ENCODE measurements at places on chromosomes 2 and 18.

DNA sequence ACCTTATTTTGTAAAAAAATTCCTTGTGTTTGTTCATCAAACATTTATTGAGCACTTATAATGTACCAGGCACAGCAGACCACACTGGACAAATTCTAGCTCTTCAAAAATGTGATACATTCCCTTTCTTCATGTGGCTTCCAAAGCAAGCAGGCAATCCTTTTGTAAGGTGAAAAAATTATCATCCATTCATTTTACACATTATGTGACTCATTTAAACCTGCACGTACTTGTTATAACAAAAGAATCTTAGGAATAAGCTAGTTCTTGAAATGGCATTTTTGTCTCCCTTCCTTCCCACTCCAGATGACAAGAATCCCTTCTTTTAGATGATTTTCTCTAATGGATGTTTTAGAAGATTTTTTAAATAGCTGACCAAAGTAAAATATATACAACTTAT is 104.6 kb downstream of the KLF7 start:
- DNase-seq = no peak

GRCh38 chr2:101427743-101428142 is 40.4 kb upstream of the CREG2 start:
- DNase-seq = no peak

DNA sequence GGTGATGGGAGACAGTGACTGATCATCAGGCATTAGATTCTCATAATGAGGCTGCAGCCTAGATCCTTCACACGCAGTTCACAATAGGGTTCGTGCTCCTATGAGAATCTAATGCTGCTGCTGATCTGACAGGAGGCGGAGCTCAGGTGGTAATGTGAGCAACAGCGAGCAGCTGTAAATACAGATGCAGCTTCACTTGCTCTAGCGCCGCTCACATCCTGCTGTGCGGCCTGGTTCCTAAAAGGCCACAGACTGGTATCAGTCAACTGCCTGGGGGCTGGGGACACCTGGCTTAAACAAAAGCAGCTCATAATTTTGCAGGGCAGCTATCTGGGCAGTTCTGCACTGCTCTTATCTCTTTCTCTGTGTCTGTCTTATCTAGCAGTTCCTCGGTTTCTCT is 20.4 kb upstream of the CD226 start:
- no peak for DNase-seq

DNA sequence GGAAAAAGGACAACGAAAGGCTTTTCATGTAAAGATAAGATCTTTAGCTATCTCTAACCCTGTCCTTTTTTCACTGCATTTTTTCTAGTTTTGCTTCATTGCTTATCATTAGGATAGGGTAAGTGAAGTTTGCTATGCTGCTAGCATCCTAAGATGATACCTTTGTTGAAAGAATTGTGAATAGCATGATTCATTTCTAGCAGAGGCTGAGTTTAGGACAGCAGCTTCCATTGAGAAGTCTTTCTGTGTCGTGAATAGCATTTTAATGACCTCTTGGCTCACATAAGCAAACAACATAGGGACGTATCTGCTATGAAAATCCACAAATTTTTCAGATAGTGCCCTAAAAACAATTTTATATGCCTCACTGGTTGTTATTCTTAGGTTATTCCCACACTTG is 36.4 kb upstream of the GAREM2 start:
- DNase-seq = no peak

GRCh38 chr18:13835202-13835601 is 11.3 kb downstream of the MC5R start:
- no peak for DNase-seq

DNA sequence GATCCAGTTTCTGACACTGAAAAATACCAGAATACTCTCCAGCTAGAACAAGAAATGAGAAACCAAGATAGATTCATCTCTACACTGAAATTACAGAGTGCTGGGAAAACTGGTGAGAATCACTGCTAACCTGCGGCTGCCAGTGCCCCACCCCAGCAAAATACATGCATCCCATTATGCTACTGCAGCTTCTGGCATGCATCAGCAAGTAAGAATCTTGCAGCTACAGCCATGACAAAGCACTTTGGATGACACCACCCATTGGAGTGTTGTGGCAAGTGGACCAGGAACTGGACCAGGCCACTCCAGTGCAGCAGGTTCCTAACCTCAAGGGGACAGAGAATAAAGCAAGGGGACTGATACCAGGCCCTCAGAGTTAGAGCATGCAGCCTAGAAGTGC is 378.8 kb upstream of the ETAA1 start:
- no peak for DNase-seq

DNA sequence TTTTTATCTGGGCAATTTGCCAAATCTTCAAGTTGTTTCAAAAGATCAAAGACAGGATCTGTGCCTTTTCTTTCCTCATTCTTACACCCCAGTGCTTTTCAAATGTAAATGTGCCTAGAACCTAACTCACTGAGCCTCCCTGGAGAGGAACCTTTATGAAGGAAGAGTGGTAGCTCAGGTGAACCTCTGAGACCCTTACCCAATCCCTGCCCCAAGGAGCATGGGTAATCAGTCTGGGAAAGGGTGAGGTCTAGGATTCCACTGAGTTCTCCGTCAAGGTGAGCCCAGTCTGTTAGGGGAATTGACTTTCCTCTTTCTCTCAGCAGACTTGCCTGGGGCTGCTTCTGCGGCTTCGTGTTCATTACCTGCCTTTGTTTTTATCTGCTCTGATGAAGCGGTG is 88.1 kb upstream of the MAP4K4 start:
- no peak for DNase-seq

- no peak for DNase-seq
Measured at GRCh38 chr2:241777170-241777685, 606 bp downstream of the GAL3ST2 start.

GRCh38 chr2:73823916-73824523 is 4.7 kb upstream of the STAMBP start:
- peak; percentile 26 for DNase-seq

DNA sequence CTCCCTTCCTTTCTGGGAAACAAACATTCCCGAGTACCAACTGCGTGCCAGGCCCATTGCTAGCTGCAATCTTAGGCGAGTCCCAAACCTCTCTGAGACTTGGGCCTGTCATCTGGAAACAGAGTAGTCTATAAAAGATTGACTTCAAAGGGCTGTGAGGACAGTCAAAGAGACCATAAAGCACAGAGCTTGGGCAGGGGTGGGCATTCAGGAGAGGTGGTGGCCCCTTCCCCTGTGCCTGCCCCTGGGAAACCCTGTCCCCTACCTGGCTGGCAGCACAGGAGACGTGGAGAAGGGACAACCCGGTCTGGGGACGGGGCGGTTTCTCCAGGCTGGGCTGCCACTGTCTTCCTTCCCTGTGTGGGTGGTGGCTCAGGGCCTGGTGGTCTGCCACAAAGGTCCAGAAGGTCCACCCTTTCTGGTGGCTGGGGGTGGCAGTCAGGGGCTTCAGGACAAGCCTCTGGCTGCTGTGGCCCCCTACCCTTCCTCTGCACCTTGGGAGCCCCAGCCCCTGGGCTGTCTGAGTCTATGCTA is 33.9 kb upstream of the FOSL2 start:
- no peak for DNase-seq

GRCh38 chr2:23241121-23241520 is 143.9 kb upstream of the KLHL29 start:
- no peak for DNase-seq

DNA sequence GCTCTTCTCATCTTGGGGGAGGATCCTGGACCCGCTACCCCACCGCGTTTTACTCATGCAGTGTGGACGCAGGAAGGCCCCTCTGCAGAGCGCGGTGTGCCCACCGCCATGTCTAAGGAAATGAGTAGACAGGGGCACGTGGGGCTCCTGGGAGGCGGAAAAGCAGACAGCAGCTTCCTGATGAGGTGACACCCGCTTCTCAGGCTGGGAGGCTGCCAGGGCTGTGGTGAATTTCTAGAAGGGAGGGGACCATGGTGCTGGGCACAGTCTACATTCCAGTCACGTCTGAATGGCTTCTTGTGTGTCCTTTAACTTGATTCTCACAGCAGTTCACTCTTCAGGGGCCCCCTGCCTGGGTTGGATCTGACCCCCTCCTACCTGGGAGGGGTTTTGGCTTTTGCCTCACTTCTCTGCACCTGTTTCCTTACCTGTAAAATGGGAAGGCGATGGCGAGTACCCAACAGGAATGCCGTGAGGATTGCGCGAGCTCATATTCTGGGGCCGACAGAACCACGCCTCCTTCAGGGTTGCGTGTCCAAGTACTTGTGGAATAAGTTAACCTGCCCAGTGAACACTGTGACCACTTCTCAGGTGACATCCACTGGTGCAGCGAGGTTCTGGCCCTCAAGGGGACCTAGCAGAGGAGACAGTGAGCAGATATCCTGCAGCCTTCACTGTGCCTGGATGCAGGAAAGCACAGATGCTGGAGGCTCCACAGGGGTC is 32.3 kb upstream of the MBP start:
- no peak for DNase-seq

GRCh38 chr2:9163306-9164111 is 43.1 kb upstream of the ASAP2 start:
- no peak for DNase-seq

GRCh38 chr2:14756122-14756541 is 123.6 kb downstream of the LRATD1 start:
- no peak for DNase-seq

DNA sequence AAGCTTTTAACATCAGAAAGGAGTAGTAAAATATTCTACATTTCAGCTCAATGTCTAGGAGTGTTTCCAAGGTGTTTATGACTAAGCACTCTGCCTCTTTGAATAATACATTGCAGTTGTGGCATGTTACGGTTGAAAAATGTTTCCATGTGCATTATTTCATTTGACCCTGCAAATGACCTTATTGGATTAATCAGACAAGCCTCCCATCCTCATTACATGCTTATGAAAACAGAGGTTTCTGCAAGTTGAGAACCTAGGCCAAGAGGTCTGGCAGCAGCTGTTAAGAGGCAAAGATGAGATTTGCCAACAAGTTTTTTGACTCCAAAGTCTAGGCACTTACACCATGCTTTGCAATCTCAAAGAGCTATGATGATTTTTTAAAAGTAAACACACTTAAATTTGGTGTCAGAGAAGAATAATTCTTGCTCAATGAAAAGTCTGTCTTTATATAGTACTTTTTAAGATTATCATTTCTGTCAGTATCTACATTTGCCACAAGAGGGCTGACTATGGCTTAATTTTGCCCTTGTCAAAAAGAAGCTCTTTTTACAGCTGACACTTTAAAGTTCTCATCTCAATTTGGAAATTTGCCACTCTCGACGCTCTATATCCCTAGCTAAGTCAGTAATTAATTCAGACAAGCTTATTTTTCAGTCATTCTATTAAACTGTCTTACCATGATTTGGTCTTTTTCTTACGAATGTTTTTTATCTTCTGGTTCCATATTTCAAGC is 260.6 kb downstream of the PAX3 start:
- DNase-seq = no peak

- peak; percentile 32 for DNase-seq
Measured at GRCh38 chr18:21598726-21599584, 1.5 kb downstream of the ESCO1 start.

GRCh38 chr18:32815881-32816280 is 43.1 kb upstream of the KLHL14 start:
- no peak for DNase-seq

GRCh38 chr2:126765395-126765794 is 109.4 kb downstream of the GYPC start:
- no peak for DNase-seq

DNA sequence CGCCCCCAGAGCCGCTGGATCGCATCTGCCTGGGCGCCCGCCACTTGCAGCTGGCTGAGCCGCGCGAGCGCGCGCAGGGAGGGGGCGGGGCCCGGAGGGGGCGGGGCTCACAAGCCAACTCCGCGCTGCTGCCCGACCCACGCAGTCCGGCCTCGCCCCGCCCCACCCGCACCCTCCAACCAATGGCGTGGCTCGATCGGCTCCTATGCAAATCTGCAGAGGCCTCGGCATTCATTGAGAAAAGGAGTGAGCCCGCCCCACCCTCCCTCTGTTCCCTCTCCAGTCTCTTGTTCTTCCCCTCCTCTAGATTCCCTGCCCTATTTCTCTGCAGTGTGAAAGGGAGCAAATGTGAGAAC is at the start of gene ALK:
Gene ALK, minus strand, starts transcription at position 27 of the 356 bp plus-strand sequence. CDS start 927 bp downstream, outside the sequence.
- DNase-seq = no peak

- no peak for DNase-seq
Measured at GRCh38 chr2:235347691-235348090, 146.2 kb upstream of the AGAP1 start.

GRCh38 chr18:57931038-57931437 is 113.0 kb upstream of the NEDD4L start:
- no peak for DNase-seq

- DNase-seq = no peak
Measured at GRCh38 chr2:6010163-6010562, 318.0 kb downstream of the SOX11 start.

- DNase-seq = no peak
Measured at GRCh38 chr18:48328473-48329210, 80.5 kb downstream of the ZBTB7C start.

DNA sequence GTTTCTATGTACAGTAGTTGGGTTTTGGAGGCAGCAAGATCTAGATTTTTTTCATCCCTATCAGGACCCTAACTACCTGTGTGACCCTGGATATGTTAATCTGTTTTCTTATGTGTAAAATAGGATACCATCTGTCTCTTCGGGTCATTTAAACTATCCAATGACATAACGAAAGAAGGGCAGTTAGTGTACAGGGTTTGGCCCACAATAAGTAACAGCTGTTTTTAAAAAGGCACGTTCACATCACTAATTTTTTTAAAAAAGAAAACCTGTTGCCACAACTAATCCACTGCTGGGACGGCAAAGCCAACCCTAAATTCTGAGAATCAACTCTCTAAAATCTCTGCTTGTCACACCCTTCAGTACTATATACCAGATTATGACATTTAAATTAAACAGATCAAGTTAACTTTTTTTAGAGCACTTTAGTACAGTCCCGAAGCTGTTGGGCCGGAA is 869 bp downstream of the USP40 start:
- no peak for DNase-seq

DNA sequence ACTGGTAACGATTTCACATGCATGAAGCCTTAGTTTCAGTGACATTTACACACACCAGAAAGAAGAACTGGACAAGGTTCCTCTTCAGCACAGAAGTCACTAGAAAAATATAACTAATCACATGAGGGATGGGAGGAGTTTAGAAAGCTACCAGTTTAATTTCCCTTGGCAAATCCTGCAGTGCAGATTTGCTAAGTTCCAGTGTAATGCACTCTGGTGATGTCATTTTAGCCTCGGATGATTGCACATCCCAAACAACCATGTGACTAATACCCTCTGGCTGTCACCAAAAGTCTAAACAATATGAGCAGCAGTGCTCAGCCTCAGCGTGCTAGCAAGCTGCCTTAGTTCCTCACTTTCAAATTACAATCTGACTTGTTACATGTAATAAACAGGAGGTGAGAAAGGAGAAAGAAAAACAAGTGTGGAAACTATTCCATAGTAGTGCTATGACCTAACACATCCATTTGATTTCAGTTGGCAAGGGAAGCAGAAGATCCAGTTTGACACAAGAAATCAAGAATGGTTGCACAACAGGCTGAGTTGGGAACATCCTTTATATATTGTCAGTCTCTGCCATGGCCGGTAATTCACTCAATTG is 35.3 kb upstream of the PPP1CB start:
- peak; percentile 56 for DNase-seq

Measured in right kidney (tissue), 9 donors.